Neural crest cell (in vitro differentiated cells): ENCODE measurements at places on chromosomes 1 and 21. TPM values are rescaled to one million over a fixed set of nuclear protein-coding genes. Genes with fewer than 3 reads are reported as not detected.
A peak's percentile ranks its signal among the peaks of the same experiment; 100 is the strongest.

DNA sequence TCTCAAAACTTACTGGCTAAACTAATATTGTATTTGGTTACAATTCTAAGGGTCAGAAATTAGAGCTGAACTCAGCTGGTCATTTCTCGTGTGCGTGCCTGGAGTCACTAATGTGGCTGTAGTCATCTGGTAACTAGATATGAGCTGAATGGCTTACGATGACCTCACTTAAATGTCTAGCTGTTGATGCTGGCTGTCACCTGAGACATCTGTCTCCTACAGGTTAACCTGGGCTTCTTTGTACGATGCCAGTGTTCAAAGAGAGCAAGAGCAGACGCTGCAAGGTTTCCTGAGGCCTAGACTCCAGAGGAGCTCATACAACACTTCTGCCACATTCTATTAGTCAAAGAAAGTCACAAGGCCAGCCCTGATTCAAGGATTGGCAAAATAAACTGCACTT is 17.1 kb upstream of the ALG6 start:
- H3K27me3 ChIP-seq, result peaks cover 23% of the 10 kb centered on the region
- H3K27ac ChIP-seq, result no peak overlapping the region
- DNase-seq, result no peak
- no peaks in the 10 kb centered on the region for H3K36me3 ChIP-seq
- H3K4me3 ChIP-seq, result no peak overlapping the region
- no peaks in the 10 kb centered on the region for H3K4me1 ChIP-seq

GRCh38 chr21:31895077-31895835 is 22.4 kb downstream of the HUNK start:
- peak overlapping the region; percentile 54 for H3K4me3 ChIP-seq
- H3K27ac ChIP-seq, result peak overlapping the region; percentile 91
- no peaks in the 10 kb centered on the region for H3K27me3 ChIP-seq
- H3K36me3 ChIP-seq, result peaks cover 15% of the 10 kb centered on the region
- peaks cover 67% of the 10 kb centered on the region for H3K4me1 ChIP-seq
- DNase-seq, result no peak

DNA sequence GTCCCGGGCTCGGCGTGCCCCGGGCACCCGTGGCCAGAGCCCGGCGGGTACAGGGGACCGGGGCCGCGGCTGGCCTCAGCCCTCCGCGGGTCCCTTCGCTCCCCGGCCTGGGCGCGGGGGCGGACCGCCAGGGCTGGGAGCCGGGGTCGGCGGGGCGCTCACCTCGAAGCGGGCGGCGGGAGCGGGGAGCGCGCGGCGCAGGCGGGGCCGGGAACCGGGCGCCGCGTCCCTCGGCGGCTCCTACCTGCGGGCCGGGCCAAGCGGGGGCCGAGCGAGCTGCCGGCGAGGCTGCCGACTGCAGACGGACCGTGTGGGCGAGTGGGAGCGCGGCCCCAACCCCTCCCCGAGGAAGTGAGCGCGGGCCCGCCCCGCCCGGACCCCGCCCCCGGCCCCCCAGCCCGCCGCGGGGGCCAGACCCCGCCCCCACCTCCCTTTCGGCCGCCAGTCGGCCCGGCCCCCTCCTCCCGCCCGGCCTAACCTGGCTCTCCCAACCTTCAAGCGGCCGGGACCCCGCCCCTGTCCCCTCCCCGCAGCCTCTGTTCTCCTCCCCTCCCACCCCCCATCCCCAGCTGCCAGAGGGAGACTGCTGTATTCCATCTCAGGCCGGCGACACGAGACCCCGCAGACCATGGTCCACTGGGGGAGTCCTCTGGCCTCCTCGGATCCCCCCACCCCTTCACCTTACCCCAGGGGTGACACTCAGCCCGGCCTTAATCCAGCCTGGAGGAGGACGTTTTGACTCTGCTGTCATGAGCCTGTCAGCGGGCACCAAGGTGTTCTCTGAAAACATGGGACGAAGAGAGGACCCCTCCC is at the start of gene FHL3:
Gene FHL3, minus strand, starts transcription at position 320 of the 813 bp plus-strand sequence. CDS start 6,102 bp downstream, outside the sequence.
- H3K4me3 ChIP-seq, result peak within 1 kb of the TSS; percentile 85
- peaks cover 5% of the 10 kb centered on the region for H3K27me3 ChIP-seq
- no peak for DNase-seq

DNA sequence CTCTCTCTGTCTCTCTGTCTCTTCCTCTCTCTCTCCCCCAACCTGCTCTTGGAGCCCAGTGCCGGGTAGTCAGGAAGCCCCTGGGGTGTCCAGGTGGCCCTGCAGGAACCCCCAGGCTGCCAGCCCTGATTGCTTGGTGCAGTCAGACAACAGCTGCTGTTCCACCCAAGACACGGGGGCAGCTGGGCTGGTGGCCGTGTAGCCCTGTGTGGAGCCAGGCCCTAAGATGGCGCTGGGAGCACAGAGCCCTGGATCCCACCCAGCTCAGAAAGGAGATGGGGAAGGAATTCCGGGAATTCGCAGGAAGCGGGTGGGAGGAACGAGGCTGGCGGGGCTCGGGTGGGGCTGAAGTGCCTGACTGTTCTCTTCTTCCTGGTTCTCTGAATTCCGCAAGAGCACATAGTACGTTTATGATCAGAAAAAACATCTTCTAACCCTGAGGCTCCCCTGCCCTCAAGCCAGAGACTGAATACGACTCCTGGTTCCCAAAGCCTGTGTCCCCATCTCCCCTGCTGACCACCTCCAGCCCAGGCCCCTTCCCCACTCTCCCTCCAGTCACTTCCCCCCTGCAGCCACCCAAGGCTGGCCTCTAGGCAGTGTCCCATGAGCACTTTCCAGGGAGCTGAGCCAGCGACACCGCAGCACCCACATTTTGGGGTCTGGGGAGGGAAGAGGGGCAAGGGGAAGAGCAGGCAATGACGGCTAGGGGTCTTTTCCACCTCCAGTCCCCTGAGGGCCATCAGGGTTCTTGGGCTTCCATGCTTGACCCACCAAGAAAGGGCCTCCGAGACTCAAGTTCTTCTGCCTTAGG is 55.0 kb downstream of the WNT9A start:
- no peaks in the 10 kb centered on the region for H3K36me3 ChIP-seq
- no peak overlapping the region for H3K27ac ChIP-seq
- peaks cover 17% of the 10 kb centered on the region for H3K4me1 ChIP-seq
- no peak for DNase-seq

DNA sequence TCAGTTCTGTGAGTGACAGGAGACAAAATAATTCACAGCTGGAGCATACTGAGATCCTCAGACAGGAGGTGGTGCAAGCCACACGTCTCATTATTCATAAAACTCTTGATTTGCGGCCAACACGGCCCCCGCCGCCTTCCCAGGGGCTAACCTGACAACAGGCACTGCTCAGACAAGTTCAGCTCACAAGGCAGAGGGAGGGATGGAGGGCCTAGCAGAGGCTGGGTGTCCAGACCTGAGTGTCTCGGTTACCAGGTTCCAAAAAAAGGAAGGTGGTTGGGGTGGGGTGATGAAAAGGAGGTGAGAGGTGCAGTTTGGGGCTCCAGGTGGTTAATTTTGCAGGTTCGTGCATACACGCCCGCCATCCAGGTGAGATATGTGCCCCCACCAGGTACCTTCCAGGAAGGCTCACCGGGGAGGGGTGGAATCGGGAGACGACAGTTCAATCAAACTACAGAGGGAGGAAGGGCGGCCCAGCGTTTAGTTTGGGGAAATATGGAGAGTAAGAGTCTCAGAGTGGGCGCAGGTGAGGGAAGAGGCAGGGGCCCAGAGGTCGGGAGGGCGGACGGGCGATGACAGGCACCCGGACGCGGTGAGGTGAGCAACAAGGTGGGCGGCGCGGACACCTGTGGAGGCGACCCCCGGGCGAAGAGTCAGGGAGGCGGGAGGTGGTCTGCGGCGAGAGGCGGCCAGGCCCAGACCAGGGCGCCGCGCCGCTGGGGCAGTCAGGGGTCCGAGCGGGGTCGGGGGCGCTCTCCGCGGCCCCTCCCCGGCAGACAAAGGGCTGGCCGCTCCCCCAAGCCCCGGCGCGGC is 629 bp downstream of the CTNNBIP1 start:
- peak overlapping the region; percentile 96 for H3K27ac ChIP-seq
- no peaks in the 10 kb centered on the region for H3K36me3 ChIP-seq
- no peak for DNase-seq

- no peak overlapping the region for H3K4me3 ChIP-seq
- H3K36me3 ChIP-seq, result no peaks in the 10 kb centered on the region
- H3K27me3 ChIP-seq, result no peaks in the 10 kb centered on the region
- no peak overlapping the region for H3K27ac ChIP-seq
- DNase-seq, result no peak
- peaks cover 7% of the 10 kb centered on the region for H3K4me1 ChIP-seq
These were observed 78.4 kb upstream of the DISP3 start for GRCh38 chr1:11400567-11400966.

GRCh38 chr1:48674641-48675040 is 102.0 kb downstream of the BEND5 start:
- H3K36me3 ChIP-seq, result no peaks in the 10 kb centered on the region
- no peak overlapping the region for H3K4me3 ChIP-seq
- H3K27ac ChIP-seq, result no peak overlapping the region
- no peak for DNase-seq
- peaks cover 16% of the 10 kb centered on the region for H3K27me3 ChIP-seq

- H3K27ac ChIP-seq, result peak overlapping the region; percentile 66
- no peak for DNase-seq
- H3K4me1 ChIP-seq, result peaks cover 11% of the 10 kb centered on the region
These were observed 298.7 kb downstream of the NPHP4 start for GRCh38 chr1:5693568-5693967.

DNA sequence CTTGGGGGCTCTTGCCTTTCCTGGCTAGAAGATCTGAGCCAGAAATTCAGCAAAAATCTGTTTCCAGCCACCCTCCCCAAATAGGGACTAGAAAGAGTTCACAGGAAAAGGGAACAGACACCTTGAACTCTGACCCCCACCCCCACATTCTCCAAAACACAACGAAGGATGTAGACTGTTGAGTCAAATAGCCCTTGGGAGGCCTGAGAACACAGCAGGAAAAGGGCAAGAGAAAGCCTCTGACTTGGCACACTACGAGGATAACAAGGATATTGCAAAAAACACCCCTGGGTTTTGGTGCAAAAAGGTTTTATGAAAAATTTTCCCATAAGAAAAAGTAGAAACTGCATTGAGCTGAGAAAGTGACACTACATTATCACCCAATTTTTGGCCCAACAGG is 1.9 kb upstream of the YRDC start:
- DNase-seq, result no peak
- H3K27ac ChIP-seq, result no peak overlapping the region
- peaks cover 18% of the 10 kb centered on the region for H3K4me1 ChIP-seq

Gene GPR37L1
- 0.05 TPM in 1 of 2 replicates, not detected in the other for total RNA-seq

Gene FCRL6
- total RNA-seq, result not detected in 2 replicates

Gene TCHHL1
- total RNA-seq, result not detected in 2 replicates

Gene C1orf116
- 0.30 and 0.37 TPM in 2 replicates for total RNA-seq

Gene RNF186
- total RNA-seq, result not detected in 2 replicates

Gene SPATA17
- total RNA-seq, result 1.7 and 2.5 TPM in 2 replicates
